Neuronal stem cell (in vitro differentiated cells): ENCODE measurements at places on chromosomes 6 and 20.

GRCh38 chr6:168865-169455, 123.3 kb upstream of the DUSP22 start:
- no peaks in the 10 kb centered on the region for H3K27me3 ChIP-seq
- peak; percentile 35 for DNase-seq
- no peak overlapping the region for H3K27ac ChIP-seq

DNA sequence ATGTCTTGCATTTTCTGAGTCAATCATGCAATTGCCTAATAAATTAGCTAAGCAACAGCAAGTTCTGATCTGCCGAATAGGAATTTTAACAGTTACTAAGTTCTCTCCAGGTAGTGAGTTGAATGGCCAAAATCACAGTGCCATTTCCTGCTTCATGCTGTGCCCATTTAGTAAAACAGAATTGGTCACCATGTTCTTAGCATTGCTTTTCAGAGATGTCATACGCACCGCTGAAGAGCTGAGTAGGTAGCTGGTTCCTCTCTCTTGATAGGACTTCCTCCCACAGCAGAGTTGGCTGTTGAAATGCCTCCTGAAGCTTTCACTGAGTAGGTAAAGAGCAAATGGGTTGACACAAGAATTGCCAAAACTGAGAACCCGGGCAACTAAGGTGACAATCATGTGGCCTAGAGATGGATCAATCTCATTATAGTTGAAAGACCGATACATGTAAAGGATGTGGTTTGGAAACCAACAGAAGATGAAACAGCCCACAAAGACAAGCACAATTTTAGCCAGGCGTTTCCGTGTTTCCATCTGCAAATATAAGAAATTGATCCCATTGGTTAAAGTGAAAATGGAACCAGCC, 57.1 kb upstream of the GJE1 start:
- no peak for DNase-seq
- no peaks in the 10 kb centered on the region for H3K27me3 ChIP-seq
- H3K4me1 ChIP-seq: peaks cover under 1% of the 10 kb centered on the region
- H3K36me3 ChIP-seq: no peaks in the 10 kb centered on the region

DNA sequence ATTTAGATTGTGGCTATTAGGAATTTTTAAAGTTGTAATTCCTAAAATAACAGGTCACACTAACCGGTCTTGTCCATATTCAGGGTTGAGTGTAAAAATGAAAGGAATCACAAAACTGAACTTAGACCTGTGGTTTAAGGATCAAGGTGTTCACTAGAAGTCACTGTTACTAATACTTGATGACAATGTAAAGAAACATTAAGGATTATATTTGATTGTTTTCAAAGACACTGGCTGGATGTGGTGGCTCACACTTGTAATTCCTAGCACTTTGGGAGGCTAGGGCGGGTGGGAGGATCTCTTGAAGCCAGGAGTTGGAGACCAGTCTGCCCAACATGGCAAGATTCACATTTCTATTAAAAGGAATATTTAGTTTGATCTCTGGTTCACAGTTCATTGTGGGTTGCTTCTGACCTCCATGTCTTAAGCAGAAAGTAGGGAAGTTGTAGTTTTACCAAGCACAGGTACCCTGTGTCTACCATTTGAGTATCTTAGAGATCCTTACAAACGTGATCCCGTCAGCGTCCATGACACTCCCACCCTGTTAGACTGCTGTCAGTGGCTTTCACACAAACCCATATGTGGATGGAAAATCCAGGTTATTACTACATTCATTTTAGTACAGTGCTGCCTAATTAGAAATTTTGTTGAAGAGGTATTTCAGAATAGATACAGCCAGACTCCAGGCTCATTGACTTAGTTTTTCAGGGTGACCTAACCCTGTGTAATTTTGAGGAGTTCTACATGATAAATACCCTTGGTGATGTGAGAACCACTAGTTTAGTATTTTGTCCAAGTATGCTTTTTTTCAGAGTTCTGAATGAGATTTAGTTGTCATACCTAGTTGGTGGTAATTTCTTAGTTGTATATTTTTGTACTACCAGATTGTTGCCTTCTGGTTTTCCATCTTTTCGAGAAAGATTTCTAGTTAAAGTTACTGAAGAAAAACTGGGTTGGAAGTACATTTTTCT, 10.2 kb downstream of the SRSF3 start:
- no peak overlapping the region for H3K4me3 ChIP-seq
- H3K27ac ChIP-seq: no peak overlapping the region
- H3K36me3 ChIP-seq: peaks cover 100% of the 10 kb centered on the region
- peaks cover 3% of the 10 kb centered on the region for H3K4me1 ChIP-seq
- H3K27me3 ChIP-seq: no peaks in the 10 kb centered on the region
- no peak for DNase-seq

DNA sequence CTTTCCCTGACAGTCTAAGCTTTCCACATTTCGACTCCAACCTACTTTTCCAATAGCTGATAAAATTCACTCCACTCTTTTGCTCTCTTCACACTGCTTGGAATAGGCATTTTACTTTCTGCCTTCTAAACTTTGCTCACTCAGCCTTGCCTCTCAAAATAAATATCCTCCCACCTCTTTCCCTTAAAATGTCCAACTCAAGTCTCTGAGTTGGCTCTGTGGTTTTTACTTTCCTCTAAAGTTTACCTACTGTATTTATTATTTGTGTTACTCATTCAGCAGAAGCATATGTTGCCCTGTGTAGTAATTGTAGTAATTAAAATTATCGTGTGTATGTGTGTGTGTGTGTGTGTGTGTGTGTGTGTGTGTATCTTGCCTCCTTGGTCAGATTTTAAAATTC, 20.0 kb upstream of the CDYL start:
- no peak overlapping the region for H3K4me3 ChIP-seq
- no peak overlapping the region for H3K27ac ChIP-seq
- H3K27me3 ChIP-seq: no peaks in the 10 kb centered on the region

DNA sequence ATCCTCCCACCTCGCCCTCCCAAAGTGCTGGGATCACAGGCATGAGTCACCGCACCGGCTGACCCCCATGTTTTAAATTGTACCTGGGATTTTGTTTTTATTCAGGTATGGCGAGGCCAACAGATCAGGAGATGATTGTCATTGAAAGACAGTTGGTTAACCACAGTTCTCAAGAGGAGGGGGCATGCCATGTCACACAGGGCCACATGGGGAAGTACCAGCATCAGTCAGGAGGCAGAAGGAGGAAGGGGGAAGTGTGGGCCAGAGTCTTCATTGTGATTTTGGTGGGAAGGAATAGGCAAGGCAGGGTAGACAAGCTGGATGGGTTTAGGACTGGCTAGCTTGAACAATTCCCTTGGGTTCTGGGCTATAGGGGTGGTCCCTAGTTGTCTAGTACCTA, 9.9 kb upstream of the MMP9 start:
- H3K36me3 ChIP-seq: no peaks in the 10 kb centered on the region
- H3K27ac ChIP-seq: no peak overlapping the region
- no peak for DNase-seq
- H3K27me3 ChIP-seq: no peaks in the 10 kb centered on the region
- H3K4me3 ChIP-seq: no peak overlapping the region

- H3K27me3 ChIP-seq: no peaks in the 10 kb centered on the region
- H3K36me3 ChIP-seq: no peaks in the 10 kb centered on the region
- no peaks in the 10 kb centered on the region for H3K4me1 ChIP-seq
- no peak overlapping the region for H3K27ac ChIP-seq
- H3K4me3 ChIP-seq: no peak overlapping the region
- no peak for DNase-seq
These were observed 5.0 kb downstream of the BEND6 start for GRCh38 chr6:56959938-56960337.

DNA sequence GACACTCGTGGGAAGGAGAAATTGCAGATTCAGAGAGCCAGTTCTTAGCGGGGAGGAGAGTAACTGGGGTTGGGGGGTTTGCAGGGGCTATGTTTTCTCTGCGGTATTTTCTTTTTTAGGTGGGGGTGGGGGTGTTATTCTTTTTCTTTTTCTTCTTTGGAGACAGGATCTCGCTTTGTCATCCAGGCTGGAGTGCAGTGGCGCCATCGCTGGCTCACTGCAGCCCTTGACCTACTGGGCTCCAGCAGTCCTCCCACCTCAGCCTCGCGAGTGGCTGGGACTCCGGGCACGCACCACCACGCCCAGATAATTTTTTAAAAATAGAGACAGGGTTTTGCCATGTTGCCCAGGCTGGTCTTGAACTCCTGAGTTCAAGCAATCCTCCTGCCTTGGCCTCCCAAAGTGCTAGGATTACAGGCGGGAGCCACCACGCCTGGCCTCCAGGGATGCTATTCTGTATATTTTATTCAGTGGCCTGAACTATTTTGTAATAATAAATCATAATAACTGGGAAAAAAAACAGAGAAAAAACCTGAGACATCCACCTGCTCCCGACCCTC, 57.3 kb downstream of the UBE2V1 start:
- no peak overlapping the region for H3K4me3 ChIP-seq
- peaks cover 7% of the 10 kb centered on the region for H3K4me1 ChIP-seq
- H3K27me3 ChIP-seq: no peaks in the 10 kb centered on the region
- DNase-seq: no peak

GRCh38 chr6:114144887-114145851, 174.2 kb upstream of the HDAC2 start:
- no peaks in the 10 kb centered on the region for H3K4me1 ChIP-seq
- no peaks in the 10 kb centered on the region for H3K36me3 ChIP-seq
- H3K27ac ChIP-seq: no peak overlapping the region
- peak; percentile 8 for DNase-seq

DNA sequence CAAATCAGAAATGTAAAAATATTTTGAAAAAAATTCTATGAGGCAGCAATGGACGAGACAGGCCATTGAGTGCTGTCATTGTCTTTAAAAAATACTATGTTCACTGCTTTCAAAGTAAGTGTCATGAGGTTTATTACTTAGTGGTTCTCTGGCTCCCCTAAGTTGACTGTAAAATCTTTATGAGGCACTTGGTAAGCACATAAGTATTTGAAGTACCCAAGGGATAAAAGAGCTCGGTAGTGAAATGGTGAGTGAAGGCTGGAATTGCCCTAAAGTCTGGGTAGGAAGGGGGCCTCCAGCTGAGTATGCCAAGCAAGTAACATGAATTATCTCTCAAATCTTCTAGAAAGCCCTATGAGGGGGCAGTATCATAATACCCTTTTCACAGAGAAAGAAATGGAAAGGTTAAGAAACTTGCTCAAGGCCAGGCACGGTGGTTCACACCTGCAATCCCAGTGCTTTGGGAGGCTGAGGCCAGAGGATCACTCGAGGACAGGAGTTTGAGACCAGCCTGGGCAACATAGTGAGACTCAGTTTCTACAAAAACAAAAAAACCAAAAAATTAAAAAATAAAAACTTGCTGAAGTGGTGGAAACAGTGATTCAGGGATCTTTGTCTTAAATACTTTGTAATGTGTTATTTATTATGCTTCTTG, 5.5 kb upstream of the CTCFL start:
- H3K27me3 ChIP-seq: no peaks in the 10 kb centered on the region
- H3K4me3 ChIP-seq: no peak overlapping the region
- H3K36me3 ChIP-seq: no peaks in the 10 kb centered on the region
- no peak for DNase-seq
- no peak overlapping the region for H3K27ac ChIP-seq
- H3K4me1 ChIP-seq: no peaks in the 10 kb centered on the region

DNA sequence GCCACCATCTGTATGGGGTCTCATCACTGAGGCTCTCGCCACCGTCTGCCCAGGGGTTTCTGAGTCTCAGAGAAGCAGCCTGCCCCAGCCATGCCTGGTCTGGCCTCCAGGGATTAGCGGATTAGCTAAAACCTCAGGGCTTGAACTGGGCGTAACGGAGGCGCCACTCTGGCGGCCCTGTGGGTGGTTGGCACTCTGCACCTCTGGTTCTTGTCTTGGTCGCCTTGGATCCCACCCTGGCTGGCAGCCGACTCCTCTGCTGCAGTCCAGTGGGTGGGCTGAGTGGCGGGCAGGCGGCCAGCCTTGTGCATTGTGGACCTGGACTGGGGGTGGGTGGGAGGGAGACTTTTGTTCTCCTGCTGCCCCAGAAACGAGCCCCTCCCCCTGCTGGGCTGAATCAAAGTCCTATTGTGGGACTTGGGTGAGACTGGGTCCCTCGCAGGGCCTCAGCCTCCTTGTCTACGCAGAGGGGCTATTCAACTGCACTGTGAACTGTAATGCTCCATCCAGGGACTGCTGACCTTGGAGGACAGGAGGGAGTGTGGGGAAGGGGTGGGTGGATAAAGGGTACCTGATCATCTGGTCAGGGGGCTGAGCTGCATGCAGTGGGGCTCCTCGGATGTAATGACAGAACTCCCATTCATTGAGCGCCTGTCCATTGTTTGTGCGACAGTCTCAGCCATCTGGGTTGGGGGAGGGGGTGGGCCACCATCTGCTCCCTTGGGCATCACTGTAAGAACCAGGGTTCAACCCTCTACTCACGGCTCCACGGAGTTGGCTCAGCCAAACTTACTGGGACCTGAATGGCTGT, 23.9 kb downstream of the SUN5 start:
- peaks cover 12% of the 10 kb centered on the region for H3K4me1 ChIP-seq
- no peaks in the 10 kb centered on the region for H3K36me3 ChIP-seq
- H3K27ac ChIP-seq: no peak overlapping the region
- H3K4me3 ChIP-seq: no peak overlapping the region

GRCh38 chr6:166955865-166956443, 396 bp downstream of the RNASET2 start:
- no peak overlapping the region for H3K27ac ChIP-seq
- no peaks in the 10 kb centered on the region for H3K27me3 ChIP-seq
- DNase-seq: no peak
- peaks cover 10% of the 10 kb centered on the region for H3K4me1 ChIP-seq
- H3K4me3 ChIP-seq: peak overlapping the region; percentile 96

GRCh38 chr6:120320481-120321162, 971.1 kb upstream of the MAN1A1 start:
- H3K27ac ChIP-seq: no peak overlapping the region
- H3K27me3 ChIP-seq: no peaks in the 10 kb centered on the region
- DNase-seq: no peak

DNA sequence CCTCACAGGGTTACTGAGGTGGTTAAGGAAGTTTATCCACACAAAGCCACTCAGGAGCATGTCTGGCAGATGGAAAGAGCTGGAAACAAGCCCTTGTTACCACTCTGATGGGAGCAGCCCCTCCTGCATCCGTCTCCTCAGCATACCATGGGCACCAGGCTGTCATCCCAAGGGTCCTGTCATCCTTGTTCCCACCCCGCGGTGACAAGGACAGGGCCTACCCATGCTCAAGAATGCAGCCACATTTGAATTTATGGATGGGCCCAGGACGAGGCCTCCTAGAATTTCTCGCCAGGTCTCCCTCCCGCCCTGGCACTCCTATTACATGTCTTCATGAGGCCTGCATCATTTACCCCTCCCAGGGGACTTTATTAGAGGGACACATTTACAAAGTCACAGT, 60.0 kb downstream of the NPEPL1 start:
- H3K36me3 ChIP-seq: no peaks in the 10 kb centered on the region
- no peak overlapping the region for H3K27ac ChIP-seq
- no peak for DNase-seq
- H3K4me3 ChIP-seq: no peak overlapping the region
- H3K4me1 ChIP-seq: peaks cover 2% of the 10 kb centered on the region
- H3K27me3 ChIP-seq: peaks cover 58% of the 10 kb centered on the region

DNA sequence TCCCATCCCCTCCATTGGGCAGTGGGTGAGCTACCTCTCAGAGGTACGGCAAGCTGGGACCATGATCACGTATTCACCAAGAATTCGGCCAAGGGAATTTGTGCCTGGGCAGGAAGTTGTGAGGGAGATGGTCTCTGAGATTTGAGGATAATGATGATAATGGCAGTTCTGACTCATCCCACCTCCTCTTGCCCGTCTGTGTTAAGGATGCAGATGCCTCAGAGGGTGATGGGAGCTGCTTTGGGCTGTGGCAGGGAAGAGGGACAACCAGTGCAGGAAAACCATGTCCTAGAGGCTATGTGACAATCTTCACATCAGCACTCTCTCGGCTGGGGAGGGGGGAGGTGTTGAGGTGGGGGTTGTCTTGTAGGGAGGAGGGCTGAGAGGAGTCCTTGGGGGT, 4.3 kb downstream of the TGM6 start:
- peaks cover 3% of the 10 kb centered on the region for H3K4me1 ChIP-seq
- H3K4me3 ChIP-seq: no peak overlapping the region
- no peaks in the 10 kb centered on the region for H3K36me3 ChIP-seq
- H3K27ac ChIP-seq: no peak overlapping the region
- no peaks in the 10 kb centered on the region for H3K27me3 ChIP-seq
